EH (cell line): ENCODE measurements at places on chromosomes 5 and 9.

- DNase-seq = peak; percentile 53
Measured at GRCh38 chr5:158992037-158992740, 107.5 kb downstream of the EBF1 start.

GRCh38 chr9:109117856-109118807, 1.6 kb downstream of the TMEM245 start:
- DNase-seq = peak; percentile 81

GRCh38 chr5:79759848-79760247, 70.2 kb downstream of the CMYA5 start:
- no peak for DNase-seq

DNA sequence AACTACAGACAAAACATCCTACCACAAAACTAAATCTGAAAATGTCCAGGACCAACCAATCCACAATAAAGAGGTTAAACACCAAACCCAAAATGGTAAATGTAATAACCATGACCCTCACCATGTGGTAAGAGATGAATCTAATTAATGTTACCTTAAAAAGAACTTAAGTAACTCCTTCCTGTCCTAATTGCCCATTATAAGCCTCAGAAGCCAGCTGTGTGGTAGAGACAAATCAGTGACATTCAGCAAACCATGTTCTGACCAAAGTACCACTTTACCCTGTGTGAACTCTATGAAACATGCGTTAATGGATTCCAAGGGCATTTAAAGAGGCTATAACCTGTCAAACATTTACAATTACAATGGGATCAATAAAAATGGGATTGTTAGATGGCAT, 25.0 kb downstream of the LPAR1 start:
- no peak for DNase-seq

DNA sequence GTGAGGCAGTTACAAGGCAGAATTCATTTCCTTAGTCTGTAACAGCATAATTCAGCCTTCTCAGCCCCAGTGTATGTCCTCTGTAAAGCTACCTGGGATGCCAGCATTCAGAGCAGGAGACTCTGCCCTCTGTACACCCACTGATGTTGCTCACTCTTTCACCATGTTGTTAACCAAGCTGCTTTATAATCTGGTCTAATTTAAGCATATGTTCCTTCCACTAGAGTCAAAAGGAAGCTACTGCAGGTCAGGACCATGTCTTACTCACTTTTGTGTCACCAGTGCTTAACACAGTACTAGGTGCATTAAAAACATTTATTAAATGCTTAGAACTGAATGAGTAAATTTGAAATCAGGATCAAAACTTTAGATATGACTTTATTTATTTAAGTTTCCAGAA, 185.6 kb downstream of the FBXL17 start:
- DNase-seq = peak; percentile 9

DNA sequence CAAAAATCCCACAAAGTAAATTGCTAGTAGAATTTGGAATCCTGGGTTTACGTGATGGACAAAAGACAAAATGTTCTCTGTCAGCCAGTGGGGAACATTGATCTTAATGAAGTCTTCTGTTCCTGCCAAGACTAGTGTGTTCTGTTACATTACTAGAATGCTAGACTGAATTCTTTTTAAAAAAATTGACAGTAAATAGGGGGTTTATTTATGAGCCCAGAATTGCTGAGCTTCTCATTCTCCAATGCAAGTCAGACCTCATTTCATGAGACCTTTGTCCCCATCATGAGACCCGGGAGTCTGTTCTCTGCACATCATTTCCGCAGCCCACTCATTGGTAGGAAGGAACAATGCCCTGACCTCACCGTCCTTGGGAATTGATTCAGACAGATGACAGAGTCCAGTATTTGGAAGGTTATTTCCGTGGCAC, 173.8 kb upstream of the OTULINL start:
- no peak for DNase-seq

GRCh38 chr9:34962546-34962945, 4.5 kb downstream of the PHF24 start:
- no peak for DNase-seq

DNA sequence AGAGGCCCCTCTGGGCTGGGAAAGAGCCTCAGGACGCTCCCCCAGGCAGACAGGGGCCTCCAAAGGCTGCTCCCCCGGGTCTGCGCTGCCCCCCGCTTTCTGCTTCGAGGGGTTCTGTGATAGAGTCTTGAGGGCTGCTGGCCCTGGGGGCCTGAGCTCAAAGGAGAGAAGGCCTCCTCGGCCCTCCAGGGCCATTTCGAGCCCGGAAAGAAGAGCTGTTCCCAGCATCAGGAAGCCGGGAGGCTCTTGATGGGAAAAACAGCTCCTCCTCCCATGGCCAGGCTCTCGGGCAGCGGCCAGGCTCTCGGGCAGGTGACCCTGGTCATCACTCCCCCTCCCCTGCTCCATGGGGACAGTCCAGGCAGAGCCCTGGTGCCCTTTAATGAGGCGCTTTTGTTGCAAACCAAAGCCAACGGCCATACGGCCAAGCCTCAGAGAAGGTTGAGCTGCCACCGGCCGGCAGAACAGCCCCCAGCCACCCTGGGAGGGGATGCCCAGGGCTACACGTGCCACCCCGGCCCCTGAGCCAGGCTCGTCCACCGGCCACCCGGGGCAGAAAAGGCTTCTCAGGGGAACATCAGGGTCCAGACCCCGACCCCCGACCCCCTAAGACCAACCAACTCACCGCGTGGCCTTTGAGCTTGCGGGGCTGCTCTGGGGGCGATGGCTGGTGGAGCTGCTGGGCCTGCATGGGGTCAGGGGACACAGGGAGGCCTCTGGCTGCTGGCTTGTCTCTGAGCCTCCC, 16.2 kb upstream of the QSOX2 start:
- DNase-seq = no peak

DNA sequence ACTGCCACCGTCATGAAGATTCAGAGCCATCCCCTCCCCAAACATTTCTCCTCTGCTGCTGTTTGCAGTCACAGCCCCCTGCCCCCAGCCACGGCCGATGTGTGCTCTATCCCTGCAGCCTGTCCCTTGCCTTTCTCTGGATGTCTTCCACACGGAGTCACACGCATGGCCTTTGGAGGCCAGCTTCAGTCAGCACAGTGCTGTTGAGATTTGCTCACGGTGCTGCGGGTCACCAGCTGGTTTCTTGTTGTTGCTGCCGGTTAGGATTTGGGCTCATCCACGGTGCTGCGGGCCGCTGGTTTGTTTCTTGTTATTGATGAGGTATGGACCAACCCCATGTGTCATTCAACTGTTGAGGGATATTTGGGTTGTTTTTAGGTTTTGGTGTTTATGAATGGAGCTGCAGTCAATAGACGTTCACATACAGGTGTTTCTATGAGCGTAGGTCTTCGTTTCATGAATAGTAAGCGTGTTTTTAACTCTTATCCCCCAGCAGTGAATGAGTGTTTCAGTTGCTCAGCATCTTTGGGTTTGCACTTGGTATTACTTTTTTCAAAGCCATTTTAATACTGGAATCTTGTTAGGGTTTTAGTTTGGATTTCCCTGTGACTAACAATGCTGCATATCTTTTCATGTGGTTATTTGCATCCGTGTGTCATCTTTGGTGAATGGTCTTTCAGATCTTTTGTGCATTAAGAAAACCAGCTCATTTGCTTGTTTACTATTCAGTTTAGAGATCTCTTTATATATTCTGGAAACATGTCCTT, 57.6 kb downstream of the AHRR start:
- DNase-seq = peak; percentile 63

GRCh38 chr9:100204796-100205195, 105.8 kb downstream of the INVS start:
- peak; percentile 45 for DNase-seq
